Activated T-cell treated with anti-CD3 and anti-CD28 coated beads for 4 hours (primary cell): ENCODE measurements at places on chromosomes 7 and 10.

GRCh38 chr7:44430054-44430453, 60.4 kb downstream of the NUDCD3 start:
- DNase-seq = no peak

DNA sequence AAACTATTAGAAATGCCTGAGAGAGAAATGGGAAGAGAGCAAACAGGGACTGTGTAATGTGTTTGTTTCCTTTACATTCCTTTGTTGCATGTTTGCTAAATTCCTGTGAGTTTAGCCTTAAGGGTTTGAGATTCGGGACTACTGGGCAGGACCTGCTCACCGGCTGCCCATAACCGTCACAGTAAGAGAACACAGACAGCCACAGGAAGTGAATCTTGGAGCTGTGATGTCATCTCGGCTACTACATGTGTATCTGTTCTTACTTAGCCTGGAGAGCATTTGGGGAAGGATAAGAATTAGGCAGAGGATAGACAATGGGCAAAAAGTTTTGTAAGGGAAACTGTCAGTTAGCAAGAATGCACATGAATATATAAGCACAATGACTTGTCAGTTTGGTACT, 485.1 kb upstream of the KLF6 start:
- DNase-seq = no peak

- no peak for DNase-seq
Observed at GRCh38 chr7:130087364-130087763, 17.0 kb downstream of the KLHDC10 start.

- no peak for DNase-seq
Observed at GRCh38 chr7:36506130-36506798, 116.6 kb downstream of the ANLN start.

DNA sequence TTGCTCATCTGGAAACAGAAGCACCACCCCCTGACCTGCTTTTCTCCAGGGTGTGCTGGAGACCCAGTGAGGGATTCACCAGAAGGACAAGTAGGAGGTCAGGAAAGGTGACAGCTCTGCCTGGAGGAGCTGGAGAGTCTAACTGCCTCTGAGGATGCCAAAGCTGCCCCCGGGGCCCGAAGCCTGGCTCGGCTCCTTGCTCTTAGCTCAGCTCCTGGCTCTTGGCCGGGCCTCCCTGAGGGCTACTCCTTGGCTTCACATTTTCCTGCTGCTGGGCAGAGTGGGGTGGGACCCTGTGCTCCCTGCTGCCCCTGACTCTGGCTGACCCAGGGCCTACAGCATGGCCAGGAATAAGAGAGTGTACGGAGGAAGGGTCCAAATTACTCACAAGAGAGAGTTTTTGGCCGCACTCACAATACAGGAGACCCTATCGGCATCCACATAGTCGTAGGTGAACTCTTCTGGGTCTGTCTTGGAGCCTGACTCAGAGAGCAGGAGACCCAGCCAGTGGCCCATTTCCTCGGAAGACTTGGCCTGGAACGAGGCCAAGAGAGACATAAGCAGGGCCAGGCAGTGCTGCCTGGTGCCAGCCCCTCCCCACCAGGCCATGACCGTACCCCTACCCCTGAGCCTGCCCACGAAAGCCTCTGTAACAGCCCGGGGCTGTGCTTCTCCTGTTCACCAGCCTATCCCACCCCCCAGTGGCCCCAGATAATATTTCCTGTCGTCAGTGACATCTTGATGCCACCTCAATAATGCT, 63.1 kb downstream of the VWA2 start:
- no peak for DNase-seq
